T47D (cell line): ENCODE measurements at places on chromosomes 12 and 14.

- DNase-seq = no peak
Observed at GRCh38 chr14:59868021-59868420, 2.6 kb downstream of the RTN1 start.

GRCh38 chr14:35378425-35379233, 25.9 kb downstream of the NFKBIA start:
- no peak for DNase-seq

DNA sequence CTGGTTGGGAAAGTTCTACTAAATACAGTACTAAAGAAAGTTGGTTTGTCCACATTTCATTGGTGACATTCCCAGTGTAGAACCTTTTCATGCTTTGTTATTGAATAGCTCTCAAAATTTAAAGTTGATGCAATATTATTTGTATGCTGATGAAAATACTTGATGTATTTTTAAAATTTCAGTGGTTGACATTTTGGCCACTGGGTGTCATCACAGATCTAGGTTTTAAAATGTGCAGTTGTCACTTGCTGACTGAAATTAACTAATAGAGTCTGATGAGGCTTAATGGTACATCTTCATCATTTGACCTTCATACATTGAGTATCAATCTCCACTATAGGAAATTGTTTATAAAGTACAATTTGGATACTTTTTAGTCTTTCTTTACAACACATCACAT, 37.1 kb downstream of the CMAS start:
- DNase-seq = peak; percentile 16

GRCh38 chr12:46089414-46090162, 99.2 kb upstream of the SCAF11 start:
- DNase-seq = peak; percentile 78

- DNase-seq = no peak
Observed at GRCh38 chr14:100882026-100882967, 21.2 kb downstream of the RTL1 start.

GRCh38 chr14:92670160-92670559, 78.3 kb downstream of the LGMN start:
- no peak for DNase-seq

- no peak for DNase-seq
Observed at GRCh38 chr12:109088818-109089217, 4.5 kb downstream of the ALKBH2 start.

DNA sequence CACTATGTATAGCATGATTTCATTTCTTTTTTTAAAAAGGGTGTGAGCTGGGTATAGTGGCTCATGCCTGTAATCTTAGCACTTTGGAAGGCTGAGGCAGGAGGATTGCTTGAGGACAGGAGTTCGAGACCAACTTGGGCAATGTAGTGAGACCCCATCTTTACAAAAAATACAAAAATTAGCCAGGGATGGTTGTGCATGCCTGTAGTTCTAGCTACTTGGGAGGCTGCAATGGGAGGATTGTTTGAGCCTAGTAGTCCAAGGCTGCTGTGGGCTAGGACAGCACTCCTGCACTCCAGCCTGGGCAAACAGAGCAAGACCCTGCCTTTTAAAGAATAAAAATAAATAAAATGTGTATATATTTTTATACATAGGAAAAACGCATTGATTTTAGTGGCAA, 43.0 kb downstream of the DIP2B start:
- no peak for DNase-seq

- DNase-seq = no peak
Observed at GRCh38 chr14:34347683-34348082, 114.4 kb downstream of the SPTSSA start.

DNA sequence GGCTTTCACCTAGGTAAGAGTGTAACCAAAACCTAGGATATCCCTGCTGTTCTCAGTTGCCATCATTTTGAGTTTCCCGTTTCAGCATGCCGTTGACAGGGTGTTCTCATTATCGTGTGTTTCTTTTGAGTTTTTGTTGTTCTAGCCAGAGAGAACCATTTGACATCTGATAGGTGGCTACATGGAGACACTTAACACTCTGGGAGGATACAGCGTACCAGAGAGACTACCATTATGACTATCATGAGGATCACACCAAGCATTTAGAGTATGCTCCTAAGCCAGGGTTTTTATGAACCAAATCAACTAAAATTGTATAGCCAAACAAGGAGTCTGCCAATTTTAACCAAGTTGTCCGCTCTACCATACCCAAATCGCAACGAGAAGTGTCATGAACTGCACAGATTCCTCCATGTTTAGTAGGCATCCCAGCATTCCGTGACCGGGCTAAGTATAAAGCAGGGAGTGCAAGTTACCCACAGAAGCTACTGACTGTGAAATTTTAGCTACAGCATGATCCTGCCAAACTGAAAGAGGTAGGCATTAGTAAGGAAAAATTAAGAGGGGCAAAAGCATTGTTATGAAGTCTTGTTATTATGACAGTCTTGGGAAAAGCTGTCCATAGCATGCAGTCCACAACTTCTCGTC, 48.8 kb downstream of the MARK3 start:
- no peak for DNase-seq

DNA sequence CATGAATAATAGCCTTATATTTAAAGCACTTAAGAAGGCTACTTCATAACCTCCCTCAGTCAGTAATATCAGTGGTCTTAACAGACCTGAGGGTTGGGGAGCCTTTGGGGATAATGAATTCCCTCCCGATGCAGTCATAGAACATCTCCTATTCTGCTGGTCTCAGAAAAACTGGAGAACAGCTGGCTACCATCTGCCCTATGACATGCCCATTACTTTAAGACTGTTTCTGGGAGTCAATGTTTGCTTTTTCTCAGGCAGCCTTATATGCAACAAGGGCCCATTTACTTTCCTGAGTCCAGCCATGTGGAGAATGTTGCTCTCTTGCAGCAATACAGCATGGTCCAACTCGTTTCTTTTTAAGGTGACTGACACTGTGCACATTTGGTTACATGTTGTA, 161.7 kb upstream of the PARP11 start:
- no peak for DNase-seq

- DNase-seq = peak; percentile 59
Observed at GRCh38 chr12:55073043-55074022, 52.9 kb upstream of the OR9K2 start.

- DNase-seq = no peak
Observed at GRCh38 chr12:76084863-76085519, 506 bp upstream of the NAP1L1 start.

GRCh38 chr14:99143793-99144192, 128.2 kb downstream of the BCL11B start:
- no peak for DNase-seq

DNA sequence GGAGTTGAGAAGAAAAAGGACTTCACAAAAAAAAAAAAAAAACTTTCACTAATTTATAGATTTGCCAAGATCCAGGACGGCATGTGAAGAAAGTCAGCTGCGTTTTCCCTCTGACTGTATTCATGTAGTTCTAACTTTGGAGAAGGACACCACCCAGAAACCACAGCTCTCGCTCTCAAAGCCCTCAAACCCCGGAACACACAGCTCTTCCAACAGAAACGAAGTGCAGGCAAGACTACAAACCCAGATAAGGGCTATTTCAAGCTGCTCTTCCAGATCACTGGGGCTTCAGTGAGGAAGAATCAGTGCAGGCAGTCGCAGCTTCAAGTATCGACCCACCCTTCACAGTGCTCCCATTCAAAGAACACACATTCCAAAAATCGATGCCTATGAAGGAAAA, 13.2 kb downstream of the KCNH5 start:
- no peak for DNase-seq

DNA sequence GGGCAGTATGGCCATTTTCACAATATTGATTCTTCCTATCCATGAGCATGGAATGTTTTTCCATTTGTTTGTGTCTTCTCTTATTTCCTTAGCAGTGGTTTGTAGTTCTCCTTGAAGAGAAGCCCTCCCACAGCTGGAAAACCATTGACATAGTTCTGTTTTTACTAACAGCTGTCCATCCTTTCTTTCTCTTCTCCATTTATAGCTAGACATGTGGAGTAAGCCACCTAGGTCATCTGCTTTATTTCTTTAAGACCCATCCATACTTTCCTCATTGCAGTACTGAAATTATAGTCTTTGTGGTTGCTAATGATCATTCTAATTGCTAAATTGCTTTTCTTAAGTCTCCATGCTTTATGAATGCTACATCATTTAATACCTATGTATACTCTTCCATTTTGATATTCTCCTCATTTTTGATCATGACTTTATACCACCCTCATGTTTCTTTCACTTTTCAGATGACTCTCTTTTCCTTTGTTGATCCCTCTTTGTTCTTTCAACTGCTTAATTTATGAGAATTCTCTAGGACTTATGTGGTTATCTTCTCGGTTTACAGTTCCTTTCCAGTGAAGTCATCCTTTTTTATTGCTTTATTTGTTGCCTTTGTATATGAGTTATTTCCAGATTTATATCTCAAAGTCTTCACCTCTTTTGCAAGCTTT, 114.2 kb downstream of the PCNX1 start:
- peak; percentile 30 for DNase-seq

- DNase-seq = no peak
Observed at GRCh38 chr12:30748147-30748546, 6.6 kb downstream of the CAPRIN2 start.

DNA sequence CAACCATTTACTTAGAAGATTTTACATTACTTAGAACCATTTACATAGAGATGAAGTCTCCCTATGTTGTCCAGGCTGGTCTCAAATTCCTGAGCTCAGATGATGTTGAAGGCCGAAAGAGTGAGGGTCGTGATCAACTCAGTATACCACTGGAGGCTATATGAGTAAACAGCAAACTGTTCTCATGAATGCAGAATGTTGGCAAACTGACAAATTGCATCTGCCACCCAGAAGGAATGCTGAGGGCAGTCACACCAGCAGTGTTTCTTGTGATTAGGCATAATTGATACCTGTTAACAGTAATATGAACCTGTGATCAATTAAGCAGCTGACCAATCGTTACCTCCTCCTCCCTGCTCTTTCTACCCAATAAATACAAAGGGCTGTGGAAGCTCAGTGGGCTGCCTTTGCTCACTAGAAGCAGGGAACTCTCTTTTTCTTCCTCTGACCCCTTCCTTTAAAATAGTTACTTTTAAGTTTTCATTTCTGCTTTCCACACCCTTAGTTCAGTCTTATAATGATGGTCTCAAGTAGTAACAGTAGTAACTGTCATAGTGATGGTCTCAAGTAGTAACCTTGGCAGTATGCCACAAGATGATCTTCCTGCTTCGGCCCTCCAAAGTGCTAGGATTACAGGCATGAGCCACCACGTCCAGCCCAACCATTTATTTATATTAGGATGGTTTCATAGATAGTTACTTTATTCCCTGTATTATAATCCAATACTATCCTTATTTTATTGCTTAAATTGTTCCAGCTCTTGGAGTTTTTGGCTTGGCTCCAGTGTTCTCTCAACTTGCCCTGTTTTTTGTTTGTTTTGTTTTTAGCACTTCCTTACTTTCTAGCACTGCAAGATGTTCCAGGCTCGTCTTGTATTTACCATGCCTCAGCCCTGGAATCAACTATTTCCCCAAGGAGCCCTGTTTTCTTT, 25.8 kb downstream of the LIMA1 start:
- peak; percentile 61 for DNase-seq

- no peak for DNase-seq
Observed at GRCh38 chr12:67239061-67239460, 30.1 kb upstream of the CAND1 start.

GRCh38 chr14:31207287-31207754, 272 bp downstream of the HECTD1 start:
- no peak for DNase-seq

- DNase-seq = no peak
Observed at GRCh38 chr14:44564908-44565307, 57.8 kb upstream of the FSCB start.

- peak; percentile 81 for DNase-seq
Observed at GRCh38 chr12:57772429-57773322, at the start of gene EEF1AKMT3. EEF1AKMT3 (plus strand) TSS chr12:57772614; CDS start chr12:57772725, 111 bp downstream.

GRCh38 chr12:70948976-70949336, 28.4 kb upstream of the PTPRR start:
- DNase-seq = no peak

GRCh38 chr12:2029851-2030250, 22.9 kb upstream of the CACNA1C start:
- DNase-seq = no peak

DNA sequence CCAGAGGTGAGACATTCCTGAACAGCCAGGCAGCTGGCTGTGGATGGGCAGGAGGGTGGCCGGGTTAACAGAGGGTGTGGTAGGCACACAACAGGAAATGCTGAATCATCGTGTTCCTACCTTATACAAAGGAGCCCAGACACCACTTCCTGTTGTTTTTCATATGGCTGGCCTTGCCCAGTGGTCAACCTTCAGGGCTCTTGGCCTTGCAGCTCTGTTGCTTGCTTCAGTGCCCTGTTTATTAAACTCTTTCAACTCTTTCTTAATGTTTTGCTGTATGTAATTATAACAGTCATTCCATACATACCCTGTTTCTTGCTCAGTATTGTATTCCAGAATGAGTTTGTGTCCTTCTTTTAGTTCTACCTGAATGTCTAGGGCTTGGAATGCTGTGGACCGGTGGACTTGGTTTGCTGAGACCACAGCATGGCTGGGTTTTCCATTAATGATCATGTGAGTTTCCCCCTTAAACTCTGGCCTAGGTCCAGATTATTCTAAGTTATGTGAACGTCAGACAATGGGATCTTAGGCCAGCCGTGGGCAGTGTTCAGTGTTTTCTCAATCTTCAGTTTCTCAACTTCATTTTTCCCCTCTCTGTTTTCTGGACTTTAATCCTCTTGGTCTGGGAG, 11.9 kb downstream of the CFAP54 start:
- peak; percentile 31 for DNase-seq

GRCh38 chr12:93571925-93572711, at the start of gene SOCS2:
SOCS2 (plus strand) TSS chr12:93572675; CDS start chr12:93572898, 223 bp downstream.
- no peak for DNase-seq

DNA sequence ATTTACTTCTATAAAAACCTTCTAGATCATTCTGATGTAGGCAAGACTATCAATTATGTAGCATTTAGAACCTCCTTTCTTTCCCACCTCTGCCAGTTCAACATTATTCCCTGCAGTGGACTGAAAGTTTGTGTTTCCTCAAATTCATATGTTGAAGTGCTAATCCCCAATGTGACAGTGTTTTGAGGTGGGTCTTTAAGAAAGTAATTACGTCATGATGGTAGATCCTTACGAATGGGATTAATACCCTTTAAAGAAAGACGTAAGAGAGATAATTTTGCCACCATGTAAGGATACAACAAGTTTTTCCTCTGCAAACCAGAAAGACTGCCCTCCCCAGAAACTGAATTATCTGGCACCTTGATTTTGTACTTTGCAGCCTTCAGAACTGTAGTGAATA, 1489.7 kb upstream of the SEL1L start:
- no peak for DNase-seq

DNA sequence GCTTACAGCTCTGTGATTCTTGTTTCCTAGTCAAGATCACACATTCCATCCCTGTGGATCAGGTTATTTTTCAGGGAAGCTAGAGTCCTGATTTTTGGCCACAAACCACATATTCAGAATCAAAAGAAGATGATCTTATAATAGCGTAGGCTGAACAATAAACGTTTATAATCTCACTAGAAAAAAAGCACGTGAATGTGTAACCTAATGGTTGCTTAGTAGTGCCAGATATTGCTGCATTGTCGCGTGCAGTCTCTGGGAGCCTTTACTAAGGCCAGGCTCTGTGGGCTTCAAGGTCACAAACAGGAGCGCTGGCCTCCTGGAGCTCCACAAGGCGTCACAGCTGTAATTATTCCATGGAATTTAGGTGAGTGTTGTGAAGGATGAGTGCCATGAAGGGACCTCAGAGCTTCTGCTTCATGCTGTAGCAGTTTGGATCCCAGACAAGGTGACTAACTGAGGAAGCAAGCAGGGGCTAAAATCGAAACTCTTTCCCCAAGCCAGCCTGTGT, 17.4 kb downstream of the CDKN1B start:
- no peak for DNase-seq
